CD4-positive, alpha-beta T cell treated with Interleukin-17A for 1 hour (primary cell): ENCODE measurements at places on chromosomes 7 and 10.

DNA sequence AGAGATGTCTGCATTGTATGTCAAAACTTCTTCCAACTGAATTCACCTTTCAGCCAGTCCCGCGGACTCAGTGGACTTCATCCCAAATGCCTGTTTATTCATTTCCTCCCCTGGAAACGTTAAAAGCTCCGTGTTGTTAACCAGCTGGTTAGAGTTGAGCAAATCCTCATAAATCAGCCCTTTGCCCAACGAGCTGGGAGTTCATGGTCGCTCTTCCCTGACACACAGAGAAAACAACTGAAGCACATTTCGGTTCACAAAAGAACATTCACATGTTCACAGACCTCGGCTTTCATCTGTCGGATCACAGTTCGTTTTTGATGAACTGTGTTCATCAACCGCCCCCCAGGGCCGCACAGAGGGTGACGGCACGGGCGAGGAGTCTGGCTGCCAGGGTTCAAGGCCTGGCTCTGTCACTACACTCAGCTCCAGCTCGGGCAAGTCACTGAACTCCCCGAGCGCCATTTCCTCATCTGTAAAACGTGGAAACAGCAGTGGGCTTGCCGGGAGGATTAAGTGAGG is 62.6 kb downstream of the GLI3 start:
- DNase-seq = no peak

DNA sequence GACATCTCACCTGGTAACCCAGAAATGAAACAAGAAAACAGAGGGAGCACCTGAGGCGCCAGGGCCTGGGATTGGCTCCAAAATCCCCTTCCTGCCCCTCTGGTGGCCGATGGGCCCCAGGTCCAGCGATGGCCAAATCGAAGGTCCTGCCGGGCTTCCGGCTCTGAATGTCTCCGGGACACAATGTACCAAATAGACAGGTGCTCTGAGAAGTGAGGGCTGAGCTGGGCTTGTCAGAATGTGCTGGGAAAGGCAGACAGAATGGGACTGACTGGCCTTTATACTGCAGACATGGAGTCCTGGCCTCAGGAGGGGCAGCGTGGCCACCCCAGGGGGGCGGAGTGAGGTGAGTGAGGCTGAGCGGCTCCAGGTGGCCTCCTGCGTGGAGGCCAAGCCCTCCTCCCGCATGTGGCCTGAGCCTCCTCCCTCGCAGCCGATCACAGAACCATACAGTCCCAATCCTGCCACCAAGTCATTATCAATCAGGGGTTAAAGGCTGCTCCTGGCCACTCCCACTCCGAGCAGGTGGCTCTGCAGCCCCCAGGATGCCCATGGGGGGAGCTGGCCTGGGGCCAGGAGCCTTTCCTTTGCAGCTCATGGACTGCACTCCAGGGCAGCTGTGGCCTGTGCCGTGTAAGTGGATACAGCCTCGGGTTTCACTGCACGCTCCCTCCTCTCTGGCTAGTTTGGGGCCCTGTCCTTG is 185.5 kb downstream of the ADARB2 start:
- DNase-seq = no peak

DNA sequence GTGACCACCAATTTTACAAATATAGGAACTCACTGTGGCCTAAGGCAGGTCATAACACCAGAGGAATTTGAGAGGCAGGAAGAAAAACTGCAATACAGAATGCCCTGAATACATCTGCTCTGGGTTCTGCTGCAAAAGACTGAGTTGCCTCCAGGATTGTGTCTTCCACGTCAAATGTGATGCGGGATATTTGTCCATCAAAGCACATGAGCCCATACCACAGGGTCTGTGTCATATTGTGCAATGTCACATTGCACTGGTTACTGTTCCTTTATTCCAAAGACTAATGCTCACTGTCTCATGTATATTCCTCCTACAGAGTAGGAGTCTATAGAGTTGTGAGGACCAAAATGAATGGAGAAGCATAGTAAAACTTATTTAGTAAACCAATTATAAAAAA is 58.6 kb upstream of the ABCB4 start:
- DNase-seq = no peak

DNA sequence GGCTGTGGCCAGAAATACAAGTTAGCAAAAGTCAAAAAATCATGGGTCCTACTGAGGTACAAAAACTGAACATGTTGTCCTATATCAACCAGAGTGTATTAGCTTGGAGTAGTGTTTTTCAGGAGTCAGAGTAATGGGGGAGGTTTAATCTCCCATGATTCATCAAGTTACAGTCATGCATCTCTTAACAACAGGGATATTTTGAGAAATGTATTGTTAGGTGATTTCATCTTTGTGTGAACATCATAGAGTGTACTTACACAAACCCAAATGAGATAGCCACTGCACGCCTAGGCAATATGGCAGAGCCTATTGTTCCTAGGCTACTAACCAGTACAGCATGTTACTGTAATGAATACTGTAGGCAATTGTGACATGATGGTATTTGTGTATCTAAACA is 14.9 kb upstream of the TES start:
- DNase-seq = no peak

DNA sequence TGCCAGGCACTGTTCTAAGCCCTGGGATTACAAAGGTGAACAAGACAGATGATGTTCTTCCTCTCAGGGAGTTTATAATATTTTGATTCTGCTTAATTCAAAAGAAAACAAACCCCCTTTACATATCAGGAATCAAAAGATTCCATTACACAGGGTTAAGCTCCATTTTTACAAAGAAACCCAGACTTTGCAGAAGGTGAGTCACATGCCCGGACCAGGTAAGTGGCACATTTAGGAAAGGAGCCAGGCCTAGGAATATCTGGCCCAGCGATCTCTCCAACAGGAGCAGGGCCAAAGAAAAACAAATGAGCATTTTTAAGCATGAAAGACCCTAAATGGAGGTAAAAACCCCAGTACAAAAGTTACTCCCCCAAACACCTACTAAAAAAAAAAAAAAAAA is 1.1 kb downstream of the STN1 start:
- no peak for DNase-seq

DNA sequence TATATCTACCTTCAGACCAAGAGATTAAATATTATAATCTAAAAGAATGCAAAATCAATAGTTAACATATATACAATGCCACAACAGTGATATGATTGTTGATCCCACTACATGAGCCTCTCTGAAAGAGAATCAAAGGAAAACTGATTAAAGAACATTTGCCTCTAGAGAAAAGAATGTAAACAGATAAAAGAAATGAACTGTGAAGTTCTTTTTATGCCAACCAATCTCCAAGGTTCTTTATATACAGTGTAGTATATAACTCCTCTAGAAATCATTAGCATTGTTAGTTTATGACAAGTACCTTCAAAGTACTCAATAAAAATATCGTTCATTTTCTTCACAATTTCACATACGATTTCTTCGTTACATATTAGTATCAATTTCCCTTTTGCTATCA is 20.1 kb downstream of the CNOT4 start:
- no peak for DNase-seq

DNA sequence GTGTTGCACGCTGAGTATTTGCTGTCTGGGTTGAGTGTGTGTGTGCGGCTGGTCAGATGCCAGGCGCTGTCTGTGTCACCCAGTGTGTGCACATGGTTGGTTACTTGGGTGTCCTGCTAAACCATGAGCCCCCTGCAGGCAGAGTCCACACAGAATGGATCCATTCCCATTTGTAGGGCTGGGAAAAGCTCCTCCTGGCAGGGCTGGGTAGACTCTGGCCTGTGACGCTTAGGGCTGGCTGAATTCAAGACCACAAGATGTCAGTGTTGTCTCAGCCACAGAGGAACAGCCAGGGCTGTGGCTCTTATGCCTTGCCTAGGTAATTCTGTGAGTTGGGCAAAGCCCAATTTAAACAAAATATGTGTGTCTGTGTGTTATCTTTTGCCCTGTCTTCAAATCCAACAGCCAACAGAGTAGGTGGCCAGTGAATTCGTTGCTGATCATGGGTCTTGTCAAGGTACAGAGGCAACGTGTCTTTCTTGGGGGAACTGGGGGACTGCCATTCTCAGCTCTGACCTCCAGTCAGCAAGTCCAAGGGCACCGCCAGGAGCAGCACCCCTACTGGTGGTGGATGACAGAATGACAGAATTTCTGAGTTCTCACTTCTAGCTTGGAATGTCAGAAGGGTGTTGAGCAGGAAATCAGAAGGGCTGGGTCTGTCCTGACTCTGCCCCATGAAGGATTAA is 285.1 kb downstream of the CCSER2 start:
- no peak for DNase-seq

- DNase-seq = no peak
Observed at GRCh38 chr10:73093922-73094850, 2.5 kb downstream of the P4HA1 start.

DNA sequence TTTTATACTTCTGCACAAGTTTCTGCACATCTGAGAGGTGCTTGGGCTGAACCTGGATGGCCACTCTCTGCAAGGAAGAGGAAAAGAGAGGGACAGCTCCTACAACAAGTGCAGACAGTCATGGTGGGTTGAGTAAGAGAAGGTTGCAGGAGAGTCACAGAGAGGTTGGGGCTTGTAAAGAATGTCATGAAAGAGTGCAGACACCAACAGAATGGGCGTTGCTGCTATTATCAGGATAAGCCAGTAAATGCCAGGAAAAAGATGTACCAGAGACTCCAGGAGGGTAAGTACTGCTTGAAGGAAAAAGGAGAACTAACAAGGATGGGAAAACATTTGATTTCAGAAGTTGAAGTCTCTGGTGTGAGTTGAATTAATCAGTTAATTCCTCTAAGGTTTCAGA is 77.8 kb upstream of the NRP1 start:
- DNase-seq = no peak

DNA sequence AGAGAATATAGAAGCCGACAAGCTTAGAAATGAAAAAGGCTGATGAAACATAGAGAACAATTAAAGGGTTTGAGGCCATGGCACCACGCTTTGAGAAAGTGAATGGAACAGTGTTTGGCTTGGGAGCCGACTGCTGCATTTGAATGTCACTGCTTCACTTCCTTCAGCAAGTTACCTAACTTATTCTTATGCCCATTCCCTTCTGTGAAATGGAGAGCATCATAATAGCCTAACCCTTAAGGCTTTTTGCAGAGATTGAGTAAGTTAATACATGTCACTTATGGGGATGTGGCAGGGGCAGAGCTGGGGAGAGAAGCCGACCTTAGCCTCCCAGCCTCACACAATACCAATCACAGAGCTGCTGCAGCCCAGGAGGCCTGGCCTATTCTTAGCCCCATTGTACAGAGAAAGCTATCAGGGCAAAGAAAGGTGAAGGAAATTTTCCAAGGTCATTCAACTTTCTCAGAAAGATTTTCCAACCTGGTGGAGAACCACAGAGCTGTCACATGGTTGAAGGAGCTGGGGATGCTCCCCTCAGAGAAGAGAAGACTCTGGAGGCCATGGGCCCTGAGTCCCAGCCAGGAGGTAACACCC is 186.0 kb upstream of the GDF10 start:
- no peak for DNase-seq

DNA sequence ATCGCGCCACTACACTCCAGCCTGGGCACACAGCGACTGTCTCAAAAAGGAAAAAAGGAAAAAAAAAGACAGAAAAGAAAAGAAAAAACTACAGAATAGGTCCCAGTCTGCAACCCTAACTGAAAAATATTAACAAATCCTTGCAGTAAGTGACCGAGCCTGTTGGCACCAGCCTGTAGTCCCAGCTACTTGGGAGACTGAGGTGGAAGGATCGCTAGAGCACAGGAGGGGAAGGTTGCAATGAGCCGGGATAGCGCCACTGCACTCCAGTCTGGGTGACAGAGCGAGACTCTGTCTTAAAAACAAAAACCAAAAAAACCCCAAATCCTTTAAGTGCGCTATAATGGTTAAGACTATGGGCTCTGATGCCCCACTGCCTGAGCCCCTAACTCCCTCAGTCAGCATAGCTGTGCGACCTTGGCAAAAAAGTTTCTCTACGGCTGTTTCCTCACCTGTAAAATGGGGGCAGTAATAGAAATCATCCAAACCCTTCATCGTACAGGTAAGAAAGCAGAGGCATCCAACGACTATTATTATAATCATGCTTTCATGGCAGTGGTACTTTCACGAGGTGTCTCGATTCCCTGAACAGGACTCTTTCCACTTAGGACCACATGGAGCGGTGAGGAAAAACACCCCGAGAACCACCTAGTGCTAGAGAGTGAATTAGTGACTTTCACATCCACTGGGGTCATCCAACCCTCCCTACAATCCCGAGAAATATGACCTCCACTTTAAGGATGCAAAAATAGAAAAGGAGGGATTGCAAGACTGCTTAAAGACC is 755 bp downstream of the TOMM7 start:
- peak; percentile 15 for DNase-seq

DNA sequence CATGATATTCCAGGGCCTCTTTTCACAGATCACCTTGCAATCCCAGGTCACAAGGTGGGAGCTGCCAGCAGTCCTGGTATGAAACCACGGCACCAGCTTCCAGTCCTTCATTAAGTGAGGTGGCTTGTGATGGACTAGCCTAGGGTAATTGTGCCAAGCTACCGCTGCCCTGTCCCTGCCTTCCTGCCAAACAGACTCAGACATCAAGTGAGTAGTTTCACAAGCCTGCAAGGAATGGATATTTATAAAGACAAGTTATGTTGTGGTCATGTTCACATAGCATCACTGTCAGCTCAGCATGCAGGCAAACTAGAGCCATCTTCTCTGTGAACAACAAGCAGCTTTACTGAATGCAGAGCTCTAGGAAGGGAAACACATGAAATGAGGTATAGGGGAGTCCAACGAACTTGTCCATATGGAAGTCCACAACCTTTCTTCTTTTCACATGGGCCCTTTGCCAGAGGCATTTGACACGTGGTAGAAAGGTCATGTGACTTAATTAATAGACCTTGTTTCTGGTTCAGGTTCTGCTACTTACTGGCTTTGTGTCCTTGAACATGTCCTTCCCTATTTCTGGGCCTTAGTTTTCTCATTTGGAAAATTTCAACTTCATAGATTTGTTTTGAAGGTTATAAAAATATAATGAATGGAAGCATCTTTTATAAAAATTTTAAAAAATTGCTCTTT is 1061.2 kb downstream of the KCNMA1 start:
- no peak for DNase-seq

GRCh38 chr10:45594276-45595157 is 78.1 kb downstream of the ZFAND4 start:
- DNase-seq = peak; percentile 91

GRCh38 chr7:142150869-142151268 is 39.4 kb downstream of the MGAM2 start:
- DNase-seq = no peak

DNA sequence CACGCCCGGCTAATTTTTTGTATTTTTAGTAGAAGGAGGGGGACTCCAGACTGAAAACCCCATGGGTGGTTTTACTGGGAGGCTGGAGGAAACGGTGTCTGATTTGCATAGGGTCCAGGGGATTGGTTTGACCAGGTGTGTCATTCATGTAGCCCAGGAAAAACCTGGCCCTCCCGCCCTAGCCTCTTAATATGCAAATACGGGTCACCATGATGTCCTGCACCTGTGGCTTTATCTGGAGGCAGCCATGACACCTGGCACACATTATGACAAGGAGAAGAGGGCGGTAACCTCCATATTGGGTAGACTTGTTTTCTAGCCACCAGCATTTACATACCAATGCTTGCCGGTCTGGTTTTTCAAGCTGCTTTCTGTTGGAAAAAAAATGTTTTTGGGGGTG is 68.0 kb downstream of the TRIL start:
- no peak for DNase-seq

DNA sequence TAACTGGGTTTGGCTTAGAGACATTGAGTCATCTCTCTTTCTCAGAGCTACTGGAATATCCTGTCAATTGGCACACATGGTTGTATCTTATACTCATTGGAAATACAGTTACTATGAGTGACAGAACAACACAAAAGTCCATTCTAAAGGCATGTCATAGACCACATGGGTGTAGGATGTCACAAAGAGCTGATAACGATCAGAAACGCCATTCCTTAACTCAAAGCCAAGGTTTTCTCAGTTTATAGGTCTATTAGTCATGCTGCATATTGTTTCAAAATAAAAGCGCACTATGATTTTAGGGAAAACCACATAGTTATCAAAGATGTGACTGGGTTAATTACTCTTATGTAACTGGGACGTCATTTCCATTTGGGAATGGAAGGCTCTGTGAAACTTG is 147.2 kb upstream of the FAM171A1 start:
- DNase-seq = no peak
